H1 (cell line): ENCODE measurements at places on chromosomes 13 and 19. TPM values are rescaled to one million over a fixed set of nuclear protein-coding genes. Genes with fewer than 3 reads are reported as not detected.

DNA sequence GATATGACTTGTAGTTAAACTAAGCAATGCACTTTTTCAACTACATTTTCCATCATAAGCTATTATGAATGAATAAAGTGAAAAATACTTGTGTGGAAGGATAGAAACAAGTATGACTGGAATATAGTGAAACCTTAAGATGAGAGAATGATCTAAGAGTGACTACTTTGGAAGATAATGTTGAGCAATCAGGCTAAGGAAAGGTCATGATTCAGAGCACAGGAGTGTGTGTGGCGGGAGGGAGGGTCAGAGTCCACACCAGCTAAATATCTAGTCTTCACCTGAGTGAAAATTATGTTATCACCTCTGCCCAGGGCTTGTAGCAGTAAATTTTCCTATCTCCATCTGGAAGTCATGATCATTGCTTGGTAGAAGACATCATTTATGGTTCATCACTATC lies 833.4 kb upstream of the ATXN8OS start:
- DNase-seq: no peak

DNA sequence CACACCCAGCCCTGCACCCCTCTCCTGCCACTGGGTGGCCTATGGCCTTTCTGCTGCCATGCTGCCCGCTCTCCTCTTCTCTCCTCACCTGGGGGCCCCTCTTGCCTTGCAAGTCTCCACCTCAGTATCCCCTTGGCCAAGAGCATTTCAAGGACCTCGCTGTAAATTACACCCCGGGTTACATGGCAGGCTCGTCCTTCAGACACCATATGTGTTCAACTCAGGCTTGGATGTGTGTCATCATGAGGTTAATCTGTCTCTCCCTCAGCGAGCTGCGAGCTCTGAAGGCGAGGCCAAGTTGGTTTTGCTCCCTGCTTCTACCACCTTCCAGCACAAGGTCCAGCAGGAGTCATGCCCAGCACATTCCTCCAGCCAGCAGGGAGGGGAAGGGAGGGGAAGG lies 74.8 kb upstream of the TM9SF2 start:
- DNase-seq: no peak

Gene ZNF665
- 3.7 and 6.4 TPM in 2 replicates for total RNA-seq

Gene C19orf18
- total RNA-seq: 0.98 and 0.99 TPM in 2 replicates
